ENCODE measurements at places on chromosomes 6 and 20. TPM values are rescaled to one million over a fixed set of nuclear protein-coding genes. Genes with fewer than 3 reads are reported as not detected.

DNA sequence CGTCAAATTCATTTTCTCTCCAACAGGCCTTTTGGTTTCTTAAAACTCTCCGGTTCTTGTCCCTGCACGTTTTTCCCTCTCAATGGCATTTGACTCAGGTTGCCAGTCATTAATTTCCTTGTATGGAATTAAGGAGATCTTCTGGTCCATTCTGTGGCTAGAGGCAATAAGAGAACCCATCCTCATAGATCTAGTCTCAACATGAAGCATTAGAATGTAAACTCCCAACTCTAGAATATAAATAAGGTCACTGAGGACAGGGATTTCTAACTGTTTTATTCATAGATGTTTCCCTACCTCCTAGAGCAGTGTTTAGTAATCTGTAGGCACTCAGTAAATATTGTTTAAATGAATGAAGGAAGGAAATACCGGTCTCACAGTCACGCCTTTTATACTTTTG lies 185.2 kb upstream of the FLRT3 start:
- no peak for DNase-seq

- DNase-seq: no peak
Observed at GRCh38 chr20:4067600-4068261, 52.4 kb upstream of the RNF24 start.

DNA sequence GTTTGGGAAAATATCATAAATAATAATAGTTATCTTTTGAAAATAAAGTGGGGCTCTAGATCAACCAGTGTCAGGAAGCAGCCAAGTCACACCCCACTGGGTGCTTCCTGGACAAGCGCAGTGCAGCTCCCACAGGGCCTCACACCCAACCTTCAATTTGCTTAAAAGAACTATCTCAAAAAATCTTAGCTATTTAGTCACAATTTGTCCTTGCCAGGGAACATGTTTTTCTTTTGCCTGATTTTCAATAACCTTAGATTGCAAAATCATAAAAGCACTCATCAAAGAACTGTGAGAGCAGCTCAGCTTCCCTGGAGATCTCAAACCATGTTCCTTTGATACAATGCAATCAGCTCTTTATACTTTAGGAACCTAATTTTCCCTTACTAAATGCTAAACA lies 1.6 kb upstream of the NCOA7 start:
- no peak for DNase-seq

GRCh38 chr6:166325383-166326042 lies 16.8 kb downstream of the SFT2D1 start:
- DNase-seq: no peak

GRCh38 chr6:144417681-144418080 lies 132.5 kb downstream of the UTRN start:
- no peak for DNase-seq

Gene WFDC12
- total RNA-seq: not detected

Gene ZBTB46
- 9.0 TPM for total RNA-seq
